ENCODE measurements at places on chromosomes 12 and 14. TPM values are rescaled to one million over a fixed set of nuclear protein-coding genes. Genes with fewer than 3 reads are reported as not detected.

Gene PTPRO
- 3.1 TPM for total RNA-seq

Gene MAGOHB
- total RNA-seq = 56.5 TPM

Gene KRT82
- total RNA-seq = not detected

Gene KSR2
- total RNA-seq = 0.14 TPM

GRCh38 chr14:69193721-69194120 lies 2.4 kb downstream of the EXD2 start:
- DNase-seq = no peak
- H3K4me3 ChIP-seq = peak overlapping the region; percentile 74
- no peaks in the 10 kb centered on the region for H3K27me3 ChIP-seq
- no peak overlapping the region for H3K27ac ChIP-seq
- H3K36me3 ChIP-seq = peaks cover 4% of the 10 kb centered on the region

GRCh38 chr12:108551535-108551934 lies 9.4 kb downstream of the SART3 start:
- peaks cover 3% of the 10 kb centered on the region for H3K36me3 ChIP-seq
- no peak overlapping the region for H3K4me3 ChIP-seq
- no peak overlapping the region for H3K27ac ChIP-seq
- H3K4me1 ChIP-seq = peaks cover 11% of the 10 kb centered on the region

DNA sequence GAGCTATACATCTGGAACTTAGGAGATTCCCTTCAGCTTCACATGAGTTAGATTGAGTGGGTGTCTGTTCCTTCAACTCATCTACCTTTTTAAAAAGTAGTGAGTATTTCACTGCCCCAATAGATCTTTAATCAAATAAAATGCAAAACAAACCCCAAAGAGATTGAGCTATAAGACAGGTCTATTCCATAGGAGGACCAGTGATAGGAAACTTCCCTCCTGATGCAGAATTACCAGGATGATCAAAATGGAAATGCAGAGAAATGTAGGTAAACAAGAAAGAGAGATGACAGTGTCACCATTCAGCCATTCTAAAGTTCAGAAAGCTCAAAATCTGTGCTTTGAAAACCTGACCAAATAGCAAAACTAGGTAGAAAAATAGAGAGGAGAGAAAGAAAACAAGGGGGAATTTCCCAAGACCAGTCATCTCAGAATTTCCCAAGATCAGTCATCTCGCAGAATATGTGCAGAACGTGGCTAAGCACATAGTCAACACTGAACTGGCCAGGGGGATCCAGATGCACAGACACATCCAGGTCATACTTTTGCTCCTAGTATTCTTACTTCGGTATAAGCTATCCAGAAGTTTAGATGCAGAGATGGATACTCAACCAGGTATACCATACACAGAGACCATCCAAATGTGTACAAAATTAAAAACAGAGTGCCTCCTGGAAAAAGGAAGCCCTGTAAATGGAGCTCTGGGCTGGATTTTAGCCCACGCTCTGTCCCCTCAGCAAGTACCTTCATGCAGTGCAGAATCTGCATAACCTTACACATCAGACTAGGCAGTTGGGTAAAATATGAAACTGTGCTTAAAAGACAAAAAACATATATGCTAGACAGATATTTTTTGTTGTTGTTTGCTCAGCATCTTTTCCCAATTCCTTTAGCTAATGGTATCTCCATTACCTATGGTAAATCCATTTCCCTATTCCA lies 27.4 kb downstream of the SLC41A2 start:
- H3K4me3 ChIP-seq = no peak overlapping the region
- H3K36me3 ChIP-seq = no peaks in the 10 kb centered on the region
- no peak for DNase-seq
- no peak overlapping the region for H3K27ac ChIP-seq

- DNase-seq = no peak
- no peaks in the 10 kb centered on the region for H3K27me3 ChIP-seq
- H3K36me3 ChIP-seq = peaks cover 13% of the 10 kb centered on the region
- H3K4me1 ChIP-seq = no peaks in the 10 kb centered on the region
Observed at GRCh38 chr12:68824597-68825250, 16.7 kb downstream of the MDM2 start.

- H3K4me3 ChIP-seq = no peak overlapping the region
- peaks cover 3% of the 10 kb centered on the region for H3K36me3 ChIP-seq
- no peaks in the 10 kb centered on the region for H3K4me1 ChIP-seq
- DNase-seq = no peak
- no peak overlapping the region for H3K27ac ChIP-seq
- no peaks in the 10 kb centered on the region for H3K27me3 ChIP-seq
Observed at GRCh38 chr14:106039400-106039799, 513.0 kb downstream of the TMEM121 start.

DNA sequence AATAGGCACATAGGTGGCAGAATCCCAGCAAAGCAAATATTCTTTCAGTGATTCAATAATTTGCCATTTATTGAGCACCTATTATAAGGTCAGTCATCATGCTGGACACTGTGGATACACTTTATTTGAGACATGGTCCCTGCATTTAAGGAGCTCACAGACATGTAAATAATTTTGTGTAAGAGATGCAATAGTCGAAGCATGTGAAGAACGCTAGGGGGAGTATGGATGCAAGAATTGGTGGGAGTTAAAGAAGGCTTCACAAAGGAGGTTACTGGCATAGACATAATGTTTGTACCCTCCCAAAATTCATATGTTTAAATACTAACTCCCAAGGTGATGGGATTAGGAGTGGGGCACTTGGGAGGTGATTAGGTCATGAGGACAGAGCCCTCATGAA lies 260.6 kb upstream of the GARIN6 start:
- H3K4me1 ChIP-seq = peaks cover 10% of the 10 kb centered on the region
- no peaks in the 10 kb centered on the region for H3K27me3 ChIP-seq
- H3K4me3 ChIP-seq = no peak overlapping the region
- no peaks in the 10 kb centered on the region for H3K36me3 ChIP-seq
- DNase-seq = no peak

Measured in neural crest cell (in vitro differentiated cells).